ENCODE measurements at places on chromosomes 13 and 19.

DNA sequence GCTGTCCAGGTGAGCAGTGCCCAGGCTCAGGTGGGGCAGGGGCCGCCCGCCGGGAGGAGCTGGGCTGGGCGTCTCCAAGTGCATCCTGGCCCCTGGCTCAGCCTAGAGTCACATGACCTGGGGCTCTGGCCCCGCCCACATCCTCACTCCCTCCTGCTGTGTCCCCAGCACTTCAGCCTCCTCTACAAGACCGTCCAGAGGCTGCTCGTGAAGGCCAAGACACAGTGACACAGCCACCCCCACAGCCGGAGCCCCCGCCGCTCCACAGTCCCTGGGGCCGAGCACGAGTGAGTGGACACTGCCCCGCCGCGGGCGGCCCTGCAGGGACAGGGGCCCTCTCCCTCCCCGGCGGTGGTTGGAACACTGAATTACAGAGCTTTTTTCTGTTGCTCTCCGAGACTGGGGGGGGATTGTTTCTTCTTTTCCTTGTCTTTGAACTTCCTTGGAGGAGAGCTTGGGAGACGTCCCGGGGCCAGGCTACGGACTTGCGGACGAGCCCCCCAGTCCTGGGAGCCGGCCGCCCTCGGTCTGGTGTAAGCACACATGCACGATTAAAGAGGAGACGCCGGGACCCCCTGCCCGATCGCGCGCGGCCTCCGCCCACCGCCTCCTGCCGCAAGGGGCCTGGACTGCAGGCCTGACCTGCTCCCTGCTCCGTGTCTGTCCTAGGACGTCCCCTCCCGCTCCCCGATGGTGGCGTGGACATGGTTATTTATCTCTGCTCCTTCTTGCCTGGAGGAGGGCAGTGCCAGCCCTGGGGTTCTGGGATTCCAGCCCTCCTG is 16.8 kb upstream of the CELF5 start:
- DNase-seq, result no peak

DNA sequence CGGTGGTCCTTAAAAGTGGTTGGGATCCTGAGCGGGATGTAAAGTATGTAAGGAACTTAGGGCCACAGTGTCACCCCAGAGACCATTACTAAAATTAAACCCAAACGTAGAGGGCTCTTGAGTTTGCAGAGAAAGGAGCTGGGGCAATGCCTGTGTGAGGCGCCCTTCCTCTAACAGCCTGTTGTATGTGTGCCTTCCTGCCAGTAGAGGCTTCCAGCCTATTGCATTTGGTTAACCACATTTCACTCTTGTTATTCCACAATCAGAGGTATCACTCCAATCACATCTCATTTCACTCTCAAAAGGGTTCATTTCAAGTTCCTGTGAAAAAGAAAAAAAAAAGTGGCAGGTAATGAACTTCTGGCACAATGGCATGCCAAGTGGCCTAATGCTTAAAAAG is 29.4 kb downstream of the DIAPH3 start:
- peak; percentile 13 for DNase-seq

DNA sequence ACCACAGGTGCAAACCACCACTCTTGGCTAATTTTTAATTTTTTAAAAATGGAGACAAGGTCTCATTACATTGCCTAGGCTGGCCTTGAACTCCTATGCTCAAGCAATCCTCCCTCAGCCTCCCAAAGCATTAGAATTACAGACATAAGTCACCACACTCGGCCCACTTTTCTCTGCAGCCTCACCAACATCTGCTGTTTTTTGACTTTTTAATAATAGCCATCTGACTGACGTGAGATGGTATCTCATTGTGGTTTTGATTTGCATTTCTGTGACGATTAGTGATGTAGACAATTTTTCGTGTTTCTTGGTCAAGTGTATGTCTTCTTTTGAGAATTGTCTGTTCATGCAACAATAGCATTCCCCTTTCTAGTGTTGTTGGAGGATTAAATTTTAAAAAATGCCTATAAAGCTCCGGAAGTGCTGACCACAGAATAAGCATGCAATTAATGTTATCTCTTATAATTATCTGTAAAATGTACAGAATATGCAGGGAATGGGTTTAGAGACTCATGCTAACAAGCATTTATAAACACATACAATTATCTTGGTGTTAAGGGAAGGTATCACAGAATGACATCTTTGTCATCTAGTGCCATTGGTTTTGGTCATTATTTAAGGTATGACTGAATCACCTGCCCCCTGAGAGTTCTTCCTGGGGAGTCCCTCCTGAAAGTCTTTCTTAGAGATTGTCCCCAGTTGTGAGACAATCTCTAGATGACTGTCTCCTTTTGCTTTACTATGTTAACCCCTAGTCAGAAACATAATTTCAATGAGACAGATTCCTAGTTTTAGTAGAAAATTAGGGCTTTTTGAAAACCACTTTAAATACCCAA is 118.5 kb upstream of the SERTM1 start:
- no peak for DNase-seq

DNA sequence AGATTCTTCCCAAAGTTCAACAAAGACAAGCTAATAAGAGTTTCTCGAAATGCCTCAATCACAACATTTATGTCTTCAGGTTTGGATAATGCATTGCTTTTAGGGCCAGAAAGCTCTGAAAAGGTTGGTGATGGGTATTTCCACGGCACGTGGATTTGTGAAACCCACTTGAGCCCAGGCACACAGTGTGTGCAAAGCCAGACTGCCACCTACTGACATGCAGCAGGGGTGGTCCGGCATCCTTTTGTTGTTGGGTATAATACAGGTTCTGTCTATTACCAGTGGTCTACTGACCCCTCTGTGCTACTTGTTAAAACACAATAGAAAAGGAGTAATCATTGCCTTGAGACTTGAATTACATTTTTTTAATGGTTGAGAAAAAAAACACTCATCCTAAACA is 225.6 kb downstream of the RAP2A start:
- no peak for DNase-seq

DNA sequence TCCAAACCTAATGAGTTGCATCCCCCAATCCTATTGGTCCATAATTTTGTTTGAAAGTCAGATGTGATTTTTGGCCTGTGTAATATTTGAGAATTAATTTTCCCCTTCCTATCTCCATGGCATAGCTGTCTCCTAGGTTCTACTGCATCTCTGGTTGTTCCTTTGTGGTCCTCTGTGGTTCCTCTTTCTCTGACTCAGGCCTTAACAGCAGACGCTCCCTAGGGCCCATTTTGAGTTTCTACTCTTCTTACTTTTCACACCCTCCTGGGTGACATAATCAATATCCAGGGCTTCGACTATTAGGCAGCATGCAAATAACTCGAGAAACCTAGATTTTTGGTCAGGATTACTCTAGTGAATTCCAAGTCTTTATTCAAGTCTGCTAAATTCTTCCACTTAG is 160.7 kb downstream of the RFC3 start:
- DNase-seq, result no peak

DNA sequence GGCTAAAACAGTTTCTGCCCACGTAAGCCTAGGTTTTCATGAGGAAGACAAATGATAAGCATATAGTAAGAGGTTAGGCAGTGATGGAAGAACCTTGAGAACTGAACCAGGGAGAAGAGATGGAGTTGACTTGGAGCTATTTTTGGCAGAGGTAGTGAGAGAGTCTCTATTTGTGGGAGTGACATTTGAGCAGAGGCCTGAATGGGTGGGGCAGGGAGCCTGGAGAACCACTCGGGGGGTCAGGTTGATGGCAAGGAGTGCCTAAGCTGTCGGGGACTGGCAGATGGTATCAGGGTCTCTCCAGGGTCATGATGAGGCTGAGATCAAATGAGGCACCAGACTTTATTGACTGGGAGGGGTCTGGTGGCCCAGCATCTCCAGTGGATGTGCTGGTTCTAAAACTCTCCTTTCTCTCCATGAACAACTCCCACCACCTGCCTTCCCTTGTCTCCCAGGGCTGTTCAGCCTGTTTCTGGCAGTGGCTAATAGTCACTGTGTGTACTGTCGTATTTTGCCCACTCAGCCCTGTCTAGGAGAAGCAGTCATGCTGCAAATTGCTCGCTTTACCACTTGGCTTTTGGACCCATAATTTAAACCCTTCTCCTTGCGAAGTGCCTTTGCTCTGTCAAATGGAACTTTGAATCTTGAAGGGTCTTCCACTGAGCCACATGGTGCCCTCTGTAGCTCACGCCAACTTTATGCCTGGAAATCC is 3.6 kb downstream of the MAU2 start:
- DNase-seq, result no peak

GRCh38 chr13:80164462-80164861 is 176.5 kb downstream of the SPRY2 start:
- no peak for DNase-seq

- DNase-seq, result no peak
These were observed 1.2 kb downstream of the ITPKC start for GRCh38 chr19:40717880-40718773.

DNA sequence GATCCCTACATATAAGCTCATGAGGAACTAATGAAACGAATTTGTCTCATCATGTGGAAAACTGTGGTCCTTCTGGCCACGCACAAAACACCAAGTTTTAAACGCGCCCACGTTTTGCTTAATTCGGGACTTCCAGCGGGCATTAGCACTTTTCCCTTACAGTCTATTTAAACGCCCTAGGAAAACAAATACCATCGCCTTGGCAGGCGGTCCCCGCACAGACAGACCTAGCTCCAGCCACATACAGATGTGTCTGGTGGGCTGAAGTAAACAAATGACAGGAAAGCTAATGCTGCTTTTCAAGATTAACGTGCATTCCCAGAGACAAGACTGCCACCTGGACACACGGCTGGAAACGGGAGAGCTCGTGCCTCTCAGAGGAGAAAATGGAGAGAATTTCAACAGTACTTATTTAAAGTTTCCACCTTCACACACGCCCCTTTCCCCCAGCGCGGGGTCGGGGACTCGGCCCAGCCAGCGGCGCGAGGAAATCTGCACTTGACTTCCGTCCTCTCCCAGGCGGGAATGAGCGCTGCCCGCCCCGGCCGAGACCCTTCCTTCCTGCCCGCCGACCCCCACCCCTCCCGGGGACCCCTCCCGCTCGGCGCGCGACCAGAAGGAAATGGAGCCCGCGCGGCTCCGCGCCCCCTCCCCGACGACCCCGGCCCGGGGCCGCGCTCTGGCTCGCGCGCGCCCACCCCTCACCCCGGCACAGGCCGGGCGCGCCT is 931 bp downstream of the USP12 start:
- DNase-seq, result no peak

GRCh38 chr13:37412241-37412921 is 186.2 kb downstream of the POSTN start:
- no peak for DNase-seq

DNA sequence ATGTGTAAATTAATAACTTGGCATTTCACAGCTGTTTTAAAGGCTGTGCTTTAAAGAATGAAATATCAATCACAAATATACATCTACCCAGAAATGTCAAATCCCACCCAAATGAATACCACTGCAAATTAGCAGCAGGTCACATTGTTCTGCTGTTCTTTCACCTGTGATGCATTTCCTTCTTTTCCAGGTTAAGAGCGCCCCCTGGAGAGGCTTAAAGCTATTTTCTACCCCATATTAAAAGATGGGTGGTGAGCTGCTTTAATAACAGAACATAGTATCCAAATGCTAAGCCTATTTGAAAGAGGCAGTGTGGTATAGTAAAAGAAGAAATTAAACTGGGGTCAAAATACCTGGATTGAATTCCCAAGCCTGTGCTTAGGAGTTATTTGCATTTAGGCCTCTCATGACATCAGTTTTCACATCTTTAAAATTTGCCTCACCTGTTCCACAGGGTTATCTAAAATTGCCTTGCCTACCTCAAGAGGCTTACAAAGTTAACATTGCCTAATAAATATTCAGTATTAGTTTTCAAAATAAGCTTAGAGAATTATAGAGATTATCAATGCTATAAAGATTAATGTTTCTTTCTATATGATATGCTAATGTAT is 396.9 kb upstream of the SLITRK5 start:
- DNase-seq, result peak; percentile 48

DNA sequence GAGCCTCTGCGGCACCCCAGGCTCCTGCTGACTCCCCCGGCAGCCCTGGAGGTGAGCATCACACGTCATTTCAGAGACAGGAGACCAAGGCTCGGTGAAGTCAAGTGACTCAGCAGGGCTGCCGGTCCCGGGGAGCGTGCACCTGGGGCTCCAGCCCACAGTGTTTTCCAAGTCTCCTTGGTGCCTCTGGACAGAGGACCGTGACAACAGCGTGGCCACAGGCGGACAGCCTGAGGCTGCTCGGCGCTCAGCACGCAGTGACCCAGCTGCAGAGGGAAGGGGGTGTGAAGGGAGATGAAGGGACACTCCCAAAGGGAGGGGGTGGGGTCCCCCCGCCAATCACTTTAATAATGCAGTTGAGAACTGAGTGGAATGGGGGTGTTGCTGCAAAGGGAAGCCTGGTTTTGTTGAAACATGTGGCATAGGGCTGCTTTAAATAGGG is 17.5 kb upstream of the ASPDH start:
- DNase-seq, result no peak

DNA sequence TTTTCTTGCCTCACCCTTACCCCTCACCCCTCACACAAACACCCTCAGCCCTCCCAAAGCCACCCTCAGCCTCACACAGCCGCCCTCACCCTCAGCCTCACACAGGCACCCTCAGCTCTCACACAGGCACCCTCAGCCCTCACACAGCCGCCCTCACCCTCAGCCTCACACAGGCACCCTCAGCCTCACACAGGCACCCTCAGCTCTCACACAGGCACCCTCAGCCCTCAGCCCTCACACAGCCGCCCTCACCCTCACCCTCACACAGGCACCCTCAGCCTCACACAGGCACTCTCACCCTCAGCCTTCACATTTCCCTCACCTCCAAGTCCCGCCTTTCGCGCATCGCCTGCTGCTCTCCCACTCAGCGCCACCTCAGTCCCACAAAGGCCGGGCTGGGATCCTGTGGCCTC is 287 bp upstream of the ZSCAN22 start:
- no peak for DNase-seq

GRCh38 chr19:54383330-54383729 is 18.6 kb upstream of the LAIR1 start:
- no peak for DNase-seq

DNA sequence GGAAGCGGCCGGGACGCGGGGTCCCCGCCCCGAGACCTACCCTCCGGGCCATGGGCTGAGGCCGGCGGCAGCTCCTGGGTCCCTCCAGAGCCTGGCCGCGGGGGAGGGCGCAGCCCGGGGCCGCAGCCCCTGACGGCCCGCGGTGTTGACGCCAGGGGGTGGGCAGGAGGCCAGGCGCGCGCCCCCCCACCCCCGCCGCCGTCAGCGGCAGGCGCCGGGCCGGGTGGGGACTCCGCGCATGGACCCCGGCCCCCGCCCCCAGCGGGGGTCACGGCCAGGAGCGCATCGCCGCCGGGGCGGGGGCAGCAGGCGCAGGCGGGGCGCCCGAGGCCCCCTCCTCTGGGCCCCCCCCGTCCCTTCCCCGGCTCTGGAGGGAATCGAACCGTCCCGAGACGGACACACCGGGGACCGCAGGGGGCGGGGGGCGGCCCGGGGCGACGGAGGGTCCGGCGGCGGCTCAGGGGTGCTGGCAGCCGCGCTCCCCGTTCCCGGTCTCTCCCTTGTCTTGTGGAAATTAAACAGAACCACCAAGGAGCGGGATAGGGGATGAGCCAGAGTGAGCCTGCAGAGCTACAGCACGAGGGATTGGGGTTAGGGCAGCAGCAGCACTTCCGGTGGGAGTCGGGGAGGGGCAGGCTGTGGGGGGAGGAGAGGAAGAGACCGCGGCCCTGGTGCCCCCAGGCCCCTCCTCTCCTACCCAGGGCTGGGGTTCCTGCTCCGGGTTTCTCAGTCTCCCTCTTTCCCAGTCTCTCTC is at the start of gene MEIS3:
MEIS3 (minus strand) TSS at position 498 of the 754 bp plus-strand sequence; CDS start at position 52, 446 bp downstream.
- DNase-seq, result no peak

All from SW 1271 (cell line).